Colonic mucosa (tissue), 4 donors: ENCODE measurements at places on chromosomes 11 and 22.

GRCh38 chr11:108135845-108136544, 14.6 kb downstream of the ACAT1 start:
- peaks cover 3% of the 10 kb centered on the region for H3K36me3 ChIP-seq
- DNase-seq = no peak
- no peak overlapping the region for H3K27ac ChIP-seq
- H3K27me3 ChIP-seq = no peaks in the 10 kb centered on the region

DNA sequence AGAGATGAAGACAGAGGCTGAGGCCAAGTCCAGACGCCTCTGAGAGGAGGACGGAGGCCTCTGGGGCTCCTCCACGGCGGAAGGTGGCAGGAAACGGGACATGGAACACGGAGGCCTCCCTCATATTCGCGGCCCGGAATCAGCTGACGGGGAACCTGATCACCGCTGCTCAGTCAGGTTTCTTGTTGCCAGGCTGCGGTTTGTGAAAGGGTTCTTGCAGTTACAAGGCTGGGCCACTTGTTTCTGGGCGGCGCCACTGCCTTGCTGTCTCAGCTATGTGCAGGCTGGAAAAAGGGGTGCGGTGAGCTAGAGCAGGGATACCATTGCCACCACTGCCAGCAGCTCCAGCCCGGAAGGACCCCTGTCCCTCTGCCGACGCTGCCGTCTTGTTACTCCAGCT, 10.0 kb upstream of the MMP1 start:
- H3K4me3 ChIP-seq = no peak overlapping the region
- no peaks in the 10 kb centered on the region for H3K4me1 ChIP-seq
- H3K36me3 ChIP-seq = no peaks in the 10 kb centered on the region
- H3K27ac ChIP-seq = no peak overlapping the region
- no peaks in the 10 kb centered on the region for H3K27me3 ChIP-seq

- H3K27ac ChIP-seq = no peak overlapping the region
- H3K4me3 ChIP-seq = no peak overlapping the region
- no peaks in the 10 kb centered on the region for H3K27me3 ChIP-seq
- H3K36me3 ChIP-seq = no peaks in the 10 kb centered on the region
- DNase-seq = no peak
- H3K4me1 ChIP-seq = no peaks in the 10 kb centered on the region
These were observed 50.8 kb upstream of the PHOX2A start for GRCh38 chr11:72294616-72295395.

GRCh38 chr11:65501186-65501471, 2.3 kb downstream of the MALAT1 start:
- H3K27ac ChIP-seq = peak overlapping the region; percentile 99
- no peak for DNase-seq
- H3K4me3 ChIP-seq = peak overlapping the region; percentile 66
- H3K4me1 ChIP-seq = peaks cover 2% of the 10 kb centered on the region

- H3K4me1 ChIP-seq = peaks cover 19% of the 10 kb centered on the region
- H3K36me3 ChIP-seq = no peaks in the 10 kb centered on the region
- H3K27me3 ChIP-seq = no peaks in the 10 kb centered on the region
These were observed 2.1 kb downstream of the DEAF1 start for GRCh38 chr11:692824-693414.
